ENCODE measurements at places on chromosomes 2 and 18.
A peak's percentile ranks its signal among the peaks of the same experiment; 100 is the strongest.

DNA sequence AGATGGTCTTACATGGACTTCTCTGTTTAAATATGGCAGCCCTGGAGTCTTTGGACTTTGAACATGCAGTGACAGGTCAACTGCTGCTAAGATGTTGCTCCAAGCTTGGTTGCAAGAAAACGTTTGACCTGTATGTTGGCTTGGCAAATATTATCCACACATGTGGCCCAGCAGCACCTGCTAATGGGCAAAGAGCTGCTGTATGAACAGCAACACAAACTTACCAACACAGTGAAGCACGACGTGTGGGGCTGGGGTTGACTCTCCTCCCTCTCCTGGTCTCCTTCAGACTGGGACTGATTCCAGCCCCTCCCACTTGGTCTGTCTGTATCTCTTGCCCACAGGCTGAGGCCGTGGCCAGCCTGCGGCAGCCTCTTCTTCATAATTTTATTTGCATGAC, 3.8 kb downstream of the KCNE4 start:
- DNase-seq: no peak

DNA sequence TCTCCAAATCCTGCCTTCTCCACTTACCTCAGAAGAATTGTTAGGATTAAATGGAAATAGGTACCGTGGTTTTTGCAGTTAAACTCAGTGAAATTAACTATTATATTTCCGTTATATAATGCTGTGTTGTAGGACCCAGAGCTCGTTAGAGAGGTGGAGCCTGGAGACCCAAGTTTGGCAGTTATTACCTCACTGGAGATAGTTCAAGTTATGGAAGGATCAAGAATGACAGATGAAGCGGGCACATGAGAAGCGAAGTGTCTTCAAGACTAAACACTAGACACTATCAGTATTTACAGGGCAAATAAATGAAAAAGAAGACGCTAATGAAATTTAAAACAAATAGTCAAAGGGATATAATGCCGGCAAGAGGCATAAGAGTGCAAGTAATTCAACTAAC, 866 bp downstream of the CWC22 start:
- DNase-seq: no peak

- DNase-seq: peak; percentile 50
These were observed 42.1 kb downstream of the FARSB start for GRCh38 chr2:222613715-222614331.

GRCh38 chr2:75100011-75100800, 99.1 kb downstream of the TACR1 start:
- no peak for DNase-seq
